Glutamatergic neuron (in vitro differentiated cells): ENCODE measurements at places on chromosomes 16 and 17. TPM values are rescaled to one million over a fixed set of nuclear protein-coding genes. Genes with fewer than 3 reads are reported as not detected.

The CD300E gene
- total RNA-seq = not detected

The TRPV2 gene
- 27.0 TPM for total RNA-seq

The PCTP gene
- total RNA-seq = 20.5 TPM

The ACE gene
- 3.7 TPM for total RNA-seq

The NLRP1 gene
- 69.5 TPM for total RNA-seq

The MED1 gene
- 46.0 TPM for total RNA-seq

The KRTAP9-4 gene
- total RNA-seq = not detected
